NCI-H1436 (cell line): ENCODE measurements at places on chromosomes 13 and 19.

DNA sequence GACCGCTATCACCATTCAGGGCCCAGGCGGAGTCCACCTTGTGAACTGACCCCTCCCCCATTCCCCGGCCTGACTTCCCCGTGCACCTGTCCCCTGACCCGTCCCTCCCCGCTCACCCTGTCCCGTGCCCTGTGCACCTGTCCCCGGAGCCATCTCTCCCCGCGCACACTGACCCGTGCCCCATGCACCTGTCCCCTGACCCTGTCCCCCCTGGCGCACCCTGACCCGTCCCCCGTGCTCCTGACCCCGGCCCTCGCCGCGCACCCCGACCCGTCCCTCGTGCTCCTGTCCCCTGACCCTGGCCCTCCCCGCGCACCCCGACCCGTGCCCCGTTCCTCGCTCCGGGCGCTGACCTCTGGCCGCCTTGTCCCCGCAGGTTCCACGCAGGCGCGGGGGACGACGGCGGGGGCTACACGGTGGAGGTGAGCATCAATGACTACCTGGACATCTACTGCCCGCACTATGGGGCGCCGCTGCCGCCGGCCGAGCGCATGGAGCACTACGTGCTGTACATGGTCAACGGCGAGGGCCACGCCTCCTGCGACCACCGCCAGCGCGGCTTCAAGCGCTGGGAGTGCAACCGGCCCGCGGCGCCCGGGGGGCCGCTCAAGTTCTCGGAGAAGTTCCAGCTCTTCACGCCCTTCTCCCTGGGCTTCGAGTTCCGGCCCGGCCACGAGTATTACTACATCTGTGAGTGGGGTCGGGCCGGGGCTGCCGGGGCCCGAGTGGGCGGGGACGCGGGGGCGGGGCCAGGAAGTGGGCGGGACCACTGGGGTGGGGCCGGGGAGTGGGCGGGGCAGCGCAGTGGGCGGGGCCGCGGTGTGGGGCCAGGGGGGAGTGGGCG, 9.7 kb downstream of the EFNA2 start:
- no peak for DNase-seq

GRCh38 chr13:28474491-28475134, 20.3 kb downstream of the FLT1 start:
- no peak for DNase-seq

DNA sequence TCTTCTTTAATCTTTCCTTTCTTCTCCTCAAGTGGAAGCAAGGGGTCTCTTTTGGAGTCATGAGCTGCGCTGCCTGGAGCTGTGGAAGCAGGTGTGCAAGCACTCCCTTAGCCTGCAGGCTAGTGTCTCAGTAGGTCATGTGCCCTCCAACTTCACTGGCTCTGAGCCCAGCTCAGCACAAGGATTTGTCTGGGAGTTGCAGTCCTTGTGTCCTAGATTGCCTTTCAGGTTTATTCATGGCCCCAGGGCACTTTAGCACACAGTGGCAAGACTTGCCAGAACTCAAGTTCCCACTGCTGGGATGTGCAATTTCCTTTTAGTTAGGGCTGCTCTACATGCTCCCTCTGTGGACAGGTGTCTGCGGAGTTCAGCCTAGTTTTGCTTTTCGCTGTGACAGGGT, 211.7 kb downstream of the LIG4 start:
- DNase-seq: peak; percentile 23

DNA sequence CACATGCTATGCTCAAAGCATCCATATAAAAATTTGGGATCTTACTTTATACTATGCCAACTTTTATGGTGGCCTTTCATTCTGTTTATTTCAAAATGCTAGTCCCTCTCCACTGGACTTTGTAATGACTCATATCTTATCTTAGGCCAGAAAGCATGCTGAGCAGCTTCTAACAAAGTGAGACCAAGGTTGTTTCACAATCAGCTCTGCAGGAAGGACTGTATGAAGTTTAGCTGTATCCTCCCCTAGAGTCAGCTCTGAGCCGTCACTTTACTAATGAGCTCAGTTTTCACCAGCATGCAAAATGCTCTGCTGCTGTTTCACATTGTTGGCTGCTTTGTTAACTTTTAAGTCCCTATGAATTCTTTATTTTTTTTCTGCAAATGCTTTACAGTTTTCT, 1608.8 kb downstream of the OLFM4 start:
- no peak for DNase-seq

- no peak for DNase-seq
These were observed 68.2 kb upstream of the LSM14A start for GRCh38 chr19:34104096-34104495.

DNA sequence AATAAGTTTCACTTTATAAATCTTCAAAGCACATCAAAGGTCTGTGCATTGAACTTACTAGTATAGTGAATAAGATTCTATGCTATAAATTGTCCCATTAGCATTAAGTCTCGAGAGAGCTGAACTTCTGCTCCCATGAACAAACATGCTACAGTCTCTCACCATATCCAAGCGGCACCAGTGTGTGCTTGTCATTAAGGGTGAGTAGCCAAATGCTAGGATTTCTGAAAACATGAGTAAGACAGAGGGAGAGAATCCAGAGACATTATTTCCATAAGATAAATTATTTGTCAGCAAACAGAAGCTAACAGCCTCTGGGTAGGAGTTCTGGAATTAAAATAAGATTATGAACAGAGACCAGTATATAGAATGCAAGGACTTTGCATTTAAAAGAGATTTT, 2882.5 kb downstream of the PCDH9 start:
- DNase-seq: no peak

- DNase-seq: no peak
These were observed 727.6 kb upstream of the ARGLU1 start for GRCh38 chr13:107295416-107296140.

DNA sequence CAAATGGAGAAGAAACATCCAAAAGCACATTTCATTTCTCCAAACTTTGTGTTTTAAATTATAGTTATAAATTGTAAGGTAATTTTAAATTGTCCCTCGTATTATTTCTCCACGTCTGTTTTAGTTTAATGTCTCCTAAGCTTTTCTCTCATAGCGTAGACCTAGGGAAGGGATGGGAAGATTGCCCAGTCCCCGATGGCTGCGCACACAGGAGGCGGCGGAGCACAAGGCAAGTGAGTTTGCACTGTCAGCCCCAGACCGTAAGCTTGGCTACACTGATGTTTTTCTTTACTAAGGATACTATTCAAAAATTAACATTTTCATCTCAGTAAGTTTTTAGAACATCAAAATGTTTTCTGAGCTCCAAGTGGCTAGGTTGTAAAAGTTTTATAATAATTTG, 72.3 kb downstream of the GPR12 start:
- no peak for DNase-seq
